Dermis lymphatic vessel endothelial cell (primary cell): ENCODE measurements at places on chromosomes 2 and 18. TPM values are rescaled to one million over a fixed set of nuclear protein-coding genes. Genes with fewer than 3 reads are reported as not detected.

The CGREF1 gene
- 1.7 and 2.3 TPM in 2 replicates for total RNA-seq

The WDR75 gene
- 44.6 and 63.9 TPM in 2 replicates for total RNA-seq

The GDF7 gene
- total RNA-seq = 2.7 and 3.3 TPM in 2 replicates

The CNNM4 gene
- 1.3 and 1.6 TPM in 2 replicates for total RNA-seq
